EH (cell line): ENCODE measurements at places on chromosomes 4 and X.

DNA sequence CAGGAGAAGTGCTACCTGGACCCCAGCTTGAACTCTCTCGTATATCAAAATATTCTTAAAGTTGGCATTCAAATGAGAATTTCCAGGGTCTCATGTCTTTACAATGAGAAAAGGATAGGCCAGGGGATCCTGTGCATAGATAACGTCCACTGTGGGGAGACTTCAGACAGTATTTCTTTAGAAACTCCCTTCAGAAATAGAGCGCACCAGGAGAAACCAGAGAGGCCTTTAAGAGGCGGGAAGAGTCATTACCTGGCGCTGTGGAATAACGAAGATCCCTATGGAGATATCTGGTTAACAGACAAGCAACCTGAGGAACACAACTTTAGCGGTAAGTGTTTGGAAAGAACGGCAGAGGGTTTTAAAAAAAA, 600 bp downstream of the RADX start:
- no peak for DNase-seq

- DNase-seq, result no peak
Observed at GRCh38 chr4:116877069-116877468, 208.3 kb downstream of the TRAM1L1 start.

DNA sequence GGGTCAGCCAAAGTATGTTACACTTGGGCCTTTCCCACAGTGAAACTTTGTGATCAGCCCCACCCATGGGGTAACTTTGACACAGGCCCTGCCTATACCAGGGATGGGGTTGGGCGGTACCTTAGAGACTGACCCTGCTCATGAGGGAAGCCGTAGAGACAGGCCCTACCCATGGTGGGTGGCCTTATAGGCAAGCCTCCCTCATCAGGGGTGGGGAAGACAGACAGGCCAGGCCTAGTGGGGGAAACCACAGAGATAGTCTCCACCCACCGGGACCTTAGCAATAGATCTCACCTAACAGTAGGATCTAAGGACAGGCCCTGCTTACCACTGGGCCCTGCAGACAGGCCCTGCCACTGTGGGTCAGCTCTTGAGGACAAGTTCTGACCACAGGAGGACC, 6.8 kb downstream of the PLP2 start:
- no peak for DNase-seq

- DNase-seq, result no peak
Observed at GRCh38 chrX:131199091-131199490, 90.0 kb downstream of the IGSF1 start.

DNA sequence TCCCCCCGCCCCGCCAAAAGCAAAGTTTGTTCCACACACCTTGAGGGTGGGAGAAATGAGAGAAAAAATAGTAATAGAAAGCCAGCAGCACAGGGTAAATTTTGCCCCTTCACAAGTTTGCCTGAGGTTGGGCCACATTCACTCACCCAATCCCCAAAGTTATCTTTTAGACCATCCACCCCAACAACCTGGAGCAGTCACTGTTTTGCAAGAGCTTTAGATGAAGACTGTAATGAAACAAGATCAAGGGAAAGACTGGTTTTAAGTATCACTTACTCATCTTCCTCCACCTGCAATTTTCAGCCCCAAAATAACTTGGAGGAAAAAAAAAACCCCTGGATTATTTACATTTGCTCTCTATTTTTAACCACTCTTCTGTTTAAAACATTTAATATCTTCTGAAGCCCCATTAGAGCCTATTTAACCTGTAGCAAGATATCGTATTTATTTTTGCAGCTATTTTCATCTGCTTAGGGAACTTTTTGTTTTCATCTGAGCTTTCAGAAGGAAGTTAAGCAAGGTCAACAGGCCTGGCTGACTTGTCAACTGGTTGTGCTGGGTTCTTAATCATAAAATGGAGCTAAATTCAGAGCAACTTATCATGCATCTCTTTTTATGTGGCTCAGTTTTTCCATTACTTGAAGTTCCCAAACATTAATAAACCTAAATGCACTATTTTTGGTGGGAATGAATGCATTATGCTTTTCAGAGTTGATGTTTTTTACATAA, 24.6 kb upstream of the TBL1X start:
- peak; percentile 19 for DNase-seq

GRCh38 chrX:119453202-119453601, 15.0 kb upstream of the SLC25A5 start:
- DNase-seq, result no peak

DNA sequence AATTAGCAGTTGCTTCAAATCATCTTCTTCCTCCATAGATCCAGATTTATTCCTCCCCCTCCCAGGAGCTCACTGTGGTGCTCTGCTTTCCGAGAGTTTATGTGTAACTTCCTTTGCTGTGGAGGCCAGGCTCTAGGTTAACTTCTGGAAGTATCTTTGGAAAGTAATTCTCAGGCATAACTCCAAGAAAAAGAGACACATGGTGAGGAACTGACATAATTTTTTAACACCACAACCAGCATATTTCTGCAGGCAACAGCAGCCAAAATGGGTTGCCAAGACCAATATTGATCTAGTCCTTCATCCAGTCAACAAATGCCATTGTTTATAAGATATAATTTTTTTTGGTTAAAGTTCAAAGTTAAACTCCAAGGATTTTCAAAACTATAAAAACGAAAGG, 114.5 kb upstream of the RBPJ start:
- DNase-seq, result peak; percentile 82

DNA sequence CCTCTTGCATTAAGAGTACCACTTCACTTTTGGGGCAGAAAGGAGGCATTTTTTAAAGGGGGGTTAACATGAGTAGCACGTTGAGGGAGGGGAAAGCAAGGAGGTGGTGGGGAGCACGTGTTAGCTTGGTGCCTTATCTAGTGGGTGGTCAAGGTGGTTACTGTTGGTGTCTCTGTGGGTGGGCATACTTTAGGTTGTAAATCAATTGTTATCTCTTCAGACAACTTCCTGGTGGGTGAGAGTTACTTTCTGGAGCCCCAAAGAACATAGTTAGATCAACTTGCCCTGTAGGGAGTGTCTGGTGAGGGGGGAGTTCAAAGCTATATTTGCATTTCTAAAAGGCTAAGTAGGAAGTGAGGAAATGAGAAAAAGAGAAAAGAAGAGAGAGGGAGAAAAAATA, 297.7 kb upstream of the CLNK start:
- no peak for DNase-seq

GRCh38 chr4:93084599-93085305, 743.8 kb upstream of the ATOH1 start:
- no peak for DNase-seq

- DNase-seq, result peak; percentile 71
Observed at GRCh38 chrX:48971249-48972219, at the start of gene KCND1. Gene KCND1 (minus strand): TSS chrX:48971844. CDS start chrX:48970271, 1,573 bp downstream.

GRCh38 chrX:37349221-37350033, at the start of gene PRRG1:
Gene PRRG1 (plus strand): TSS chrX:37349364. CDS start chrX:37406250, 56,886 bp downstream.
- peak; percentile 86 for DNase-seq

- no peak for DNase-seq
Observed at GRCh38 chrX:40097141-40097503, 636 bp downstream of the BCOR start.

- peak; percentile 92 for DNase-seq
Observed at GRCh38 chr4:100738196-100739165, 220.7 kb upstream of the EMCN start.

GRCh38 chrX:46311581-46312120, 233.6 kb downstream of the ZNF674 start:
- peak; percentile 20 for DNase-seq

DNA sequence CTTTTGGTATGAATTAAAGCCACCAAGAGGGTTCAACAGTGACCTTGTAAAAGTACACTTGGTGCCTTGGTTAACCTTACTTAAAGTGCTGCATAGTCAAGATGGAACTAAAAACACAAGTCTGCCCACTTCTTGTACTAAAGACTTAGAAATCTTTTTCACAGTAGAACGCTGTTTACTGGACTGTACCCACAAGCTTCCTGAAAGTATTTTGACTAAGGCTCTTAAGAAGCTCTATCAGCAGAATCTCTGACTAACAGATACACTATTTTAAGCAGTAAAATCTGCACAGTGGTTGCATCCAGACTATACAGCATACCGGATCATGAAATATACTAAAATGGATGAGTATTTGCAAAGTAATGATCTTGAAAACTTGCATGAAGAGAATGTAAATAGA, 7.2 kb downstream of the RAB28 start:
- DNase-seq, result peak; percentile 91

- DNase-seq, result no peak
Observed at GRCh38 chr4:69759189-69759604, 1.2 kb downstream of the SULT1B1 start.

- DNase-seq, result no peak
Observed at GRCh38 chr4:59369229-59369628, 1830.9 kb upstream of the ADGRL3 start.

DNA sequence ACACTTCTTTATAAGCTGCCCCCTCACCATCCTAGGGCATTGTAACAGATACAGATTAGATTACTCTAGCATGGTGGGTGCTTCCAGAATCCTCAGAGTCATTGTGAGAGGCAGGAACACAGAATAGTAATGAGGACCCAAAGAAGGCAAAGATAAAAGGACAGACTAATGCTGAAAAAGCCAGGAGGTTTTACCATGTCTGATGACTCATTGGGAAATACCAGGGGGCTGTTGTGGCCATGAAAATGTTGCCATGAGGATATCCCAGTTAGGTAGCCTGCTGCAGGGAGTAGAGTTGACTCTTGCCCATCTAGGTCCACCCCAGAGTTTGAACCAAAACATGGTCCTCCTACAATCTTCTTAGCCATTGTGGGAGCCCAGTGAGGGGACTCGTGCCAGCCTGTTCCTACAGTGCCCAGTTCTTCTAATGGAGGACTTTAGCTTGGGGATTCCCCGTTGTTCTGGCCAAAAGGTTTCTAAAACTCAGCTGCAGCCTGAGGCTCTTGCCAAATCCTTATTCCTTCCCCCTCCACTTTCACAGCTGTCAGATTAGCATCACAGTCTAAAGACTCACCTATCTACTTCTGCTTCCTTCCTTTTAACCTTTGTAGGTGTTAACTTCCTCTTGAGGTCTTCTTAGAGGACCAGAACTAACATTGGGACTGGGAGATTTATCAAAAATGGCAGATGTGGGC, 586.0 kb upstream of the AADAT start:
- peak; percentile 56 for DNase-seq

GRCh38 chrX:49041744-49042580, 1.2 kb downstream of the TFE3 start:
- peak; percentile 89 for DNase-seq

- DNase-seq, result no peak
Observed at GRCh38 chr4:145618210-145618931, 814 bp upstream of the MMAA start.

DNA sequence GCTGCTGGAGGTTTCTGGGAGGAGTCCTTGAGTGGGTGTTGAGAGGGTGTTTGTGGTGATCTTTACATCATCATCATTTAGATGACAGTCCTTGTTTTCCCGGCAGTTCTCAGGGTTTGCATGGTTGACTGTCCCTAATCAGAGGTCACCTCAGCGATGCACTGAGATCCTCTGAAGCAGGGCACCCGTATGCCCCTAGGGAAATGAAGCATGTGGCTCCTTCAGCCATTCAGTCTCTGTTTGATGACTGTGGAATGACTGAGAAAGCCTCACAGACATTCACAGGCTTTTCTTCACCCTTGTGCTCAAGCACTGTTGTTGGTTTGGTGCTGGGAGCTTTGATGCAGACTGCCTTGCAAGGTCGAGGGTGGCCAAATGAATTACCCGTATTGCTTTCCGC, 474.7 kb downstream of the SPRY1 start:
- DNase-seq, result no peak

GRCh38 chr4:41227902-41228301, 13.6 kb upstream of the APBB2 start:
- no peak for DNase-seq

- no peak for DNase-seq
Observed at GRCh38 chr4:93178279-93178678, 650.3 kb upstream of the ATOH1 start.
